Epithelial cell of proximal tubule (primary cell): ENCODE measurements at places on chromosomes 16 and 17. TPM values are rescaled to one million over a fixed set of nuclear protein-coding genes. Genes with fewer than 3 reads are reported as not detected.

AARSD1 gene
- total RNA-seq = 23.0 and 39.1 TPM in 2 replicates

KCNH6 gene
- not detected in 2 replicates for total RNA-seq

SECTM1 gene
- total RNA-seq = 0.75 and 1.9 TPM in 2 replicates

EFCAB13 gene
- total RNA-seq = 0.43 and 4.8 TPM in 2 replicates

DHRS11 gene
- total RNA-seq = 13.2 and 14.8 TPM in 2 replicates

EMC6 gene
- total RNA-seq = 25.6 and 43.7 TPM in 2 replicates

SLC6A4 gene
- total RNA-seq = not detected in 2 replicates

KCNH4 gene
- not detected in 2 replicates for total RNA-seq

- DNase-seq = no peak
These were observed 3.5 kb downstream of the CTNS start for GRCh38 chr17:3639981-3640596.

DNA sequence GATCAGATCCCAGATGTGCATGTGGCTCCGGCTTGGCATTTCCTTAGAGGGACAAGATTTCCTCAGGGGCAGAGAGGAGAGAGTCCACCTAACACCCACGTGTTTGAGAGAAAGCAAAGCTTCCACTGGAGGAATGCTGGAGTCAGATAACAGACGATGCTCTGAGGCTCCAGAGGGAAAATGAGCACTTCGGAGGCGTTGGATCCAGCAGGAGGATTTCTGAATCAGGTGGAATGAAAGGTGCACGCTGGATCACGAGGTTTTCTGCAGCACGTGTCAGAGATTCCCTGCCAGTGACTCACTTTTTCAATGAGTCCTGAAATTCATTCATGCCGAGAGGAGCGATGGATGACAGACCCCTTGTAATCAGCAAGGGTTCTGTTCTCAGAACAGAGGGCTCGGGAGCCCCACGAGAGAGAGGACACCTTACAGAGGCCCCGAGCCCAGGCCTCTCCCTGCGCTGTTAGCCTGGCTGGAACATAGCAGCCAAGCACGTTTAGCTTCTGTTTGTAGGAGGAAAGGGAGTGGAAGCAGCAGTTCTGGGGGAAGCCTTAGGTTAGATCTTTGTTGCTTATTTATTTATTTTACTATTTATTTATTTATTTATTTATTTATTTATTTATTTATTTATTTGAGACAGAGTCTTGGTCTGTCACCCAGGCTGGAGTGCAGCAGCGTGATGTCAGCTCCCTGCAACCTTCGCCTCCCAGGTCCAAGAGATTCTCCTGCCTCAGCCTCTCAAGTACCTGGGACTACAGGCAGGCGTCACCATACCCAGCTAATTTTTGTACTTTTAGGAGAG is 49.3 kb upstream of the JPH3 start:
- peak; percentile 63 for DNase-seq

DNA sequence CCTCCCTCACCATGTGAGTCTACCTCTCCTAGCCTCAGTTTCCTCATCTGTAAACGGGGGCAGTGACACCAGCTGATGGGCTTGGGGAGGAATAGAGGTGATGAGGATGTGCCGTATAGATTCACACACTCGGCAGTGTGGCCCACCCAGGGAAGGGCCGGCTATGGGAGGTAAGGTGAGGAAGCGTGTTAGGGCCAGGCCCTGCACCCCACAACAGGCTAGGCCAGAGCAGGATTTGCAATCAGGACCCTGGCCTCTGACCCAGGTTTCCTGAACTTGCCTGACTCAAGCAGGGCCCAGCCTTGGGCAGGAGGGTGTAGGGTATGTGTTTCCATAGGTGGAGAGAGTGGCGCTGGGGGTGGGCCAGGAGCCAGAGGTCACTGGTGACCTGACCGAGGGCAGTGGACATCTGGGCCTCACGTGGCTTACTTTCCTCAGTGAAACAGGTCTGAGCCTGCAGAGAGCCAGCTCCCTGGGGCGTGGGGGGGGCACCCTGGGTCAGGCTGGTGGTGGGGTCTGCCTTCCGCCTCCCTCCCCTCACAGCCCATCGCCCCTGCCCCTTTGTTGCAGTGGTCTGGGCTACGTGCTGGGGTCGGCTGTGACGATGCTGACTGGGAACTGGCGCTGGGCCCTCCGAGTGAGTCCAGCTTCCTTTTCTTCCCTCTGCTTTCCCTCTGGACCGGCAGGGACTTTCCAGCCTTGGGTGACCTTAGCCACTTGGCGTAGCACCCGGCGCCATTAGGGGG is 12.8 kb downstream of the SPNS3 start:
- DNase-seq = no peak

- no peak for DNase-seq
These were observed 219.6 kb upstream of the TNRC6C start for GRCh38 chr17:77738751-77739531.

- no peak for DNase-seq
These were observed 22.0 kb downstream of the GOSR2 start for GRCh38 chr17:46944931-46945330.

DNA sequence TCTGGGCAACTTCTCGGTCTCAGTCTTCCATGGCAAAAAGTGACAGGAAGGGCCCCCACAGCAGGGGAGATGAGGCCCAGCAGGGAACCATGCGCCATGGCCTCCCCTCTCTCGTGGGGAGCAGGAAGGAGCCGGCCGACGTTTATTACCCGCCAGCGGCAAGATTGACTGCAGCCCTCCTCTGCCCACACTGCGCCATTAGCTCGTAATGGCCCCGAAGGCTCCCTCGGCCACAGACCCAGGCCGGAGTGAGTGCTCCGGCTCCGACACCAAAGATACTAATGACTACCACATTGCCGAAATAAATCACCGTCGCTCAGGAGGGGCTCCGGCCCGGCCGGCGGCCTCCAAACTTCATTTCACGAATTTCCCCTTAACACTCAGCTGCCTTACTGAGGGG is 226.9 kb downstream of the C16orf78 start:
- no peak for DNase-seq

DNA sequence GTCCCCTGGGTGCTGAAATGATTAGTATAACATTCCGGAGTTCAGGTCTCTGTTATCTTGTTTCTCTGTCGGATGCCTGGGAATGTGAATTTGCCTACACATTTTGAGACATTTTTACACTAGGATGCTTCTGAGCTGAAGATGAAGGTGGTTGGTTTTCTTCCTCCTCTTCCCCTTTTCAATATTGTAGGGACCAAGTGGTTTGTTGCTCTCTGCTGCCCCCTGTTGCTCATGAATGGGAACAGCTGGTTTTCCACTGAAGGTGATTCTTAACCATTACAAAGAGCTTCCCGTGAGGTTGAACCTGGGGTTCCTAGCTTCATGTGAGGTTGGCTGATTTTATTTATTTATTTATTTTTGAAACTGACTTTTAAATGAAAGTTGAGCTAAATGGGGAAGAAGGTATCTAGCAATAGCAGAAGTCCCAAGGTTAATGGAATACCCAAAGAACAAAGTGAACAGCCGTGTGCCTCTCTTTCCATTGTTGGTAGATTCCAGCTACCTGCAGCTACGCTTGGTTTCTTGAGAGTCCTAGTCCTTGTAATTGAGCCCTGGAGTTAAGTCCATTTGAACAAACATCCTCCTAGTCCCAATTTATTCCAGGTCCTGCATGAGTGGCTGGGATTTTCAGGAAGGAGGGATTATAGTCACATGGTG is 983.9 kb upstream of the EEF2KMT start:
- no peak for DNase-seq

DNA sequence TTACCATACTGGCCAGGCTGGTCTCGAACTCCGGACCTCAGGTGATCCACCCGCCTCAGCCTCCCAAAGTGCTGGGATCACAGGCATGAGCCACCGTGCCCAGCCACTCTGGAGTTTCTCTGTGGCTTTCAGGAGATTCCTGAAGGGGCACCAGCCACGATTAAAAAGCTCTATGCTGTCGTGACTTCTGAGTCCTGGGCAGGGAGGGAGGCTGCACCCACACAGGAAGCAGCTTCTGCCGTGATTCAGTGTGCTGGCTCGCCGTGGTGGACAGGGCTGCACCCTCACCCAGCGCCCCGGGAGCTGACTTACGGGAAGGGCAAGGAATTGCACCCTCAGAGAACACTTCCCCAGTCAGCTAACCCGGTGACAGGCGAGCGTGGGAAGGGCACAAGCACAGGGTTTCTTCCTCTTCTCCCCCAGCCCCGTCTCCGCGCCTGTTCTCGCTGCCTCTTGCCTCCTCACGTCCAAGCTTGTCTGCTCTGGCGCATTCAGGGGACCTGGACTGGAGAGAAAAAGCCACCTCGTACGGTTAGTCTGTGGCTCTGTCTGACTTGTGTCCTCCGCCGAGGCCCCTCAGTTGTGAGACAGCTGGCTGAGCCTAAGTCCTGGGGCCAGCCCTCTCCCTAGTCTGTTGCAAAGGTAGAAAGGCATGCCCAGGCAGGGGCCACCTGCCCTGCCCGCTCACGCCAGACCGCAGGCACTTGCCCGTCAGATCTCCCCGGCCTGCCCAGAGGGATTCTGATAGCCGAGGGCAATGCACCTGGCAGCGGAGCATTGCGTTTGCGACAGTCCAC is 145.0 kb downstream of the SEC14L1 start:
- no peak for DNase-seq

DNA sequence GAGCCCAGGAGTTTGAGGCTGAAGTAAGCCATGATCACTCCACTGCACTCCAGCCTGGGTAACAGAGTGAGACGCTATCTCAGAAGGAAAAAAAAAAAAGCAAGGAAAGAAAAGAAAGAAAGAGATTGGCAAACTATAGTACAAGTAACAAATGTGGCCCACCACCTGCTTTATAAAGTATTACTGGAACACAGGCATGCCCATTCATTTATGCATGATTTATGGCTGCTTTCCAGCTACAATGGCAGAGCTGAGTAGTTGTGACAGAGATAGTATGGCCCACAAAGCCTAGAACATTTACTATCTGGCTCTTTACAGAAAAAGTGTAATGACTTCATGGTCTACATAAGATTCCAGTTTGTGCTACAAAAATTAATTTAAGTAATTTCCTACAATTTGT is 23.6 kb downstream of the C16orf87 start:
- no peak for DNase-seq

GRCh38 chr17:56914581-56915273 is 878 bp upstream of the TRIM25 start:
- DNase-seq = no peak

GRCh38 chr16:19344224-19344801 is 58.8 kb downstream of the CLEC19A start:
- no peak for DNase-seq

GRCh38 chr17:78517421-78517820 is 59.8 kb downstream of the DNAH17 start:
- DNase-seq = no peak

DNA sequence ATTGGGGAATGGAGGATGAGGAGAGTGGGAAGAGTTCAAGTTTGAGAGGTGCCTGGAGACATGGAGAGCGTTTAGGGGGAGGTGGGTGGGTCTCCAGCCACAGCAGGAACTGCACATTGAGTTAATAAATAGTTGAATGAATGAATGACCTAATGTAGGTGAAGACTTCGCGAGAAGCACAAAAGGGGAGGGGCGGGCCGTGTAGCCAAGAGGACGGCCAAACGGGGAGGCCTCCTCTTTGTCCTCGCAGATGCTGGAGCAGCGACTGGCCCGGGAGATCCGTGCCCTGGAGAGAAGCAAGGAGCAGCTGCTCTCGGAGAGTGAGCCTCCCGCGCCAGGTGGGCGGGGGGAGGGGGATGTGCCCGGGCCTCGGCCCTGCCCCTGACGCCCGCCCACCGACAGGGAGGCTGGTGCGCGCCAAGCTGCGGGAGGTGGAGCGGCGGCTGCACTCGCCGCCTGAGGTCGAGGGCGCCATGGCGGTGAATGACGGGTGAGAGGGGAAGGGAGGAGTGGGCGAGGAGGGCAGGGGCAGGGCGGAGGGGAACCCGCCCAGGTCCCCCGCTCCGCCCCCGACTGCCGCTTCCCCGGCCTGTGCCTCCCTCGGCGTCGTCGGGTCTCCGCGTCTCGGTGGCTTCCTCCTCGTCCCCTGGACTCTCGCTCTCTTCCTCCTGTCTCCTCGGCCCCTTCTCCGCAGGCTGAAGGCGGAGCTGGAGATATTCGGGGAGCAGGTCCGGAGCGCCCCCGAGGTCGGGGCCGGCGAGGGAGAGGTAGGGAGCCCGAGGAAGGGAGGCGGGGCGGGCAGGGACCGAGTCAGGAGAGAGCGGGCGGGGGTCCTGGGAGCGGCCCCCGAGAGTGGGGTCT is 12.9 kb downstream of the SYCE1L start:
- no peak for DNase-seq

DNA sequence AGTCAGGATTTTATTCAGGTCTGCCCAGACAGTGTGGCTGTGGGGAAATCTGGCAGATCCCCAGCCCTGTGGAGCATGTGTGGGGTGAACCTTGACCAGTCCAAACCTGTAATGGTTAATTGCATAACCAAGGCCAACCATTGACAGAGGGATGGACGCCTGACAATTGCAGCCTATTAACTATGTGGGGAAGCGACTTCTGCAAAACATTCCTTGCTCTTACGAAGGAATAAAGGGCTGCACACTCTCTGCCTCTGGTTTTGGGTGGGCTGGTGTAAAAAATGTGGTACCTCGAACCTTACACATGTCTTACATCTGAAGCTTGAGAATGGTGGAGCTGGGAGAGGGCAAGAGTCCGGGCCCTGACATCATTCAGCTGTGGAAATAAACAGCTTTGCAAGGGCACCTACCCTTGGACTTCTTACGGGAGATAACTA is 35.8 kb downstream of the MAF start:
- DNase-seq = peak; percentile 67

DNA sequence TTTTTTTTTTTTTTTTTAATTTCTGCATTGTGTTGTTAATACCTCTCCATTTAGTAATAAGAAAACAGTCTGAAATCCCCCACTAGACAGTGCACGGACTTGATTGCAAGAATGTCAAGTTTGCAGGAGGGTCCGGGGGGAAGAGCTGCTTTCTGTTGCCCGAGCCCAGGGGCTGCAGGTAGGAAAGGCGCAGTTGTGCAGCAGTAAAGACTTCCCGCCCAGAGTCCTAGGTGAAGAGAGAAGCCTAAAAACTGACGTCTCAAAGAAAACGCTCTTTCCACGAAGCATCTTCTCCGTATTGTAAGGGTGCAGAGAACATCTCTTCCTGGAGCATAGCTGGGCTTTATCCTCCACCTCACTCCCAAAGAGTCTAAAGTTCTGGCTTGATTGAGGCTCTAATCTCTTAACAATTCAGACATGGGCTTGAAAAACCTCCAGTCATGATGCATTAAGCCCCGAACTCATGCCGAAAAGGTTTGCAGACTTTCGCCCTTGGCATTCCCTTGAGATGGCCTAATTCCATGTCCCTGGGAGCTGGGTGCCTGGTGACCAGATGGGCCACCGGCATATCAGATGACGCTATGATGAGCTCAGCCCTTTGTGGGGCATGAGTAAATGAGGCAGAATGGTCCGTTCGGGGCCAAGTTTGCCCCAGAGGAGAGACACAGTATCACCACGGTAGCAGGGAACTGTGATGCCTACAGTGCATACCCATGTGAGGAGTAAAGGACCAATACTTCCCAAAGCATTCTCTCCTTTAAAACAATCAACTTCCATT is 436.2 kb upstream of the ZFHX3 start:
- no peak for DNase-seq
